ENCODE measurements at places on chromosomes 2 and 18.

DNA sequence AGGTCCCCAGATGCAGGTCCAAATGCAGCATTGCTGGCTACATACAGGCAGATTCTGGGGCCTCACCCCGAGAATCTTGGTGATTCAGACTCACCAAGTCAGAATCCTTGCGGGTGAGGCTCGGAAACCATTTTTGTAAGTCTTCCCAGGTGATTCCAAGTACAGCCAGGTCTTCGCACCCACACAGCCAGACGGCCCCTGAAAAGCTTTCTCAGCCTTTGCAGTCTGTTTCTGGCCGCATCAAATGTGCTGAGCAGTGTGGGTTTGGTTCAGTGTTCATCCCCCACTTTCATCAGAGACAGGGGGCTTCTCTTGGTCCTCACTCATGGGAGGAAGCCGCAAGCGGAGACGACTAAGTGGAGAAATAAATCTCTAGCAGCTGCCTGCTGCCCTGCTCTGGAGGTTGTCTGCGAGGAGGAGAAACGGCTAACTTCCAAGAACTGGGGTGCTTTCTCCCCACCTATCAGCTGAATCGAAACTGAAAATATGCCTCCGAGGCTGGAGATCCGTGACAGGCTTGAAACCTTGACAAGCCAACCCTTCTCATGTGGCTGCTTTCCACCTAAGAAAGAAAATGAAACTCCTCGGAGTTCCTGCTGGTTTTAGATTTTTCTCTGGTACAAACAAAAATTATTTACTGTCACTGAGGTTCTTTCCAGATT lies 8.9 kb upstream of the TMEM185B start:
- no peaks in the 10 kb centered on the region for H3K27me3 ChIP-seq
- no peaks in the 10 kb centered on the region for H3K36me3 ChIP-seq
- H3K27ac ChIP-seq: peak overlapping the region; percentile 5
- H3K4me3 ChIP-seq: peak overlapping the region; percentile 14

DNA sequence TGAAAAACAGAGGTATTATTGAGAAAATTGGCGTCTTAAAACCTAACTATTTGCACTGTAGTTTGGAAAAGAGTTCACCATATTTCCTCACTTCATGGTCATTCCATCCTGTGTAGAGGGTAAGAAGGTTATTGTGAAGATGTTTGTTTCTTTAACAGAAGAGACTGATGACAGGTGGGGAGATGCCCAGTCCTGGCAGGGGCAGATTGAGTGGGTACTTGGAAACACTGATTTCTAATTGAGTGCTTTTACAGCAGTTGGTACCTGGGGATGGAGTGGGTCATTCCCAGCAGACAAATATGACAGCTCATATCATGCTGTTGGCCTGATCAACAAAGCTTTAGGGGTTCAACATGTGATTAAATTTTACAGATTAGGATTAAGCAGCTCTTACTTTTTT lies 67.5 kb downstream of the MYOM1 start:
- no peak overlapping the region for H3K4me3 ChIP-seq
- no peak for DNase-seq

GRCh38 chr2:228559774-228560415 lies 378.4 kb upstream of the SPHKAP start:
- no peaks in the 10 kb centered on the region for H3K4me1 ChIP-seq
- no peaks in the 10 kb centered on the region for H3K36me3 ChIP-seq

DNA sequence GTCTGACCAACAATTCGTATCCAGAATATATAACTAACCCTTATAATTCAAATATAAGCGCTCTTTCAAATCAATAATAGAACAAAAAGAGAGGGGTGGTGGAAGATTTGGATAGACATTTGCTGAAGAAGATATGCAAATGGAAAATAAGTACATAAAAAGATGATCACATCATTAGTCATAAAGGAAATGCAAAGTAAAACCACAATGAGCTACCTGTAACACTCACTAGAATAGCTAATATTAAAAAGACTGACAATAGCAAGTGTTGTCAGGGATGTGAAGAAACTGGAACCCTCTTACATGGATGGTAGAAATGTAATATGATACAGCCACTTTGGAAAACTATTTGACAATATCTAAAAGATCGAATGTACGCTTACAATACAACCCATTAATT lies 84.9 kb upstream of the MRPS9 start:
- peaks cover 3% of the 10 kb centered on the region for H3K27me3 ChIP-seq
- H3K27ac ChIP-seq: no peak overlapping the region
- no peak for DNase-seq
- H3K36me3 ChIP-seq: no peaks in the 10 kb centered on the region
- no peak overlapping the region for H3K4me3 ChIP-seq
- H3K4me1 ChIP-seq: no peaks in the 10 kb centered on the region

DNA sequence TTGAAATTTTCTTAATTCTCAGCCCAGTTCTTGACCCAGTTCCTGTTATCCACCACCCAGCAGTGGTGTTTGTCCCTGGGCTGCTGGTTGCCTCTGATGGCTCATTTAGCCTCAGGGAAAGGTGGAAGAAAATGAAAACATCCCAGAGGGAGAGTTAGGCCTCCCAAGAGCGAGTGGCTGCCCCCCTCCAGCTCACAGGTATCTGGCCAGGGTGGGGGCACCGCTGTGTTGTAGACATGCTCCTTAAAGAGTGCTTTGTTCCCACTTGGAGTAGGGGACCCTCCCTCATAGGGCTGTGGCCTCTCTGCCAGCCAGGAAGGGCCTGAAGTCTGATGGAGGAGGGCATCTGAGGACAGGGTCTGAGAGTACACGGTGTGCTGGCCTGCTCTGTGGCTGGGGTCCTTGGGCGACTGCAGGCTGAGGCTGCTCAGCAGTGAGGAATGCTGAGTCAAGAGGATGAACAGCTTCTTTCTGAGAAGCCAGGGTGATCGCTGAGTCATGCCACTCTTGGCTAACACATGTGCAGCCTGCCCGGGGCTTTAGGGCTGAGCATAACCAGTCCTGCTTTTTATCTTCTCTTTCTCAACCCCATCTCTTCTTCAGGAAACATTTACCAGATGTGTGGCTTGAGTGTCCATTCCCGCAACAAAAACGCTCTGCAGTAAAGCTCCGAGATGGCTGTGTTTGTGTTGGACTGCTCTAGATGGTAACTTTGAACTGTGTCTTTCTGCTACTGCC lies 72.3 kb downstream of the IL1R2 start:
- peak overlapping the region; percentile 84 for H3K27ac ChIP-seq
- H3K36me3 ChIP-seq: no peaks in the 10 kb centered on the region
- peaks cover 54% of the 10 kb centered on the region for H3K4me1 ChIP-seq
- no peaks in the 10 kb centered on the region for H3K27me3 ChIP-seq
